GM23248 (cell line): ENCODE measurements at places on chromosomes 2 and 18. TPM values are rescaled to one million over a fixed set of nuclear protein-coding genes. Genes with fewer than 3 reads are reported as not detected.

Gene NAT8
- not detected in 2 replicates for polyA plus RNA-seq

Gene DYNAP
- not detected in 2 replicates for polyA plus RNA-seq

Gene AOX1
- 18.9 and 20.5 TPM in 2 replicates for polyA plus RNA-seq

Gene EML6
- 0.49 and 0.76 TPM in 2 replicates for polyA plus RNA-seq

Gene FMNL2
- 3.8 and 4.4 TPM in 2 replicates for polyA plus RNA-seq

Gene PFN4
- polyA plus RNA-seq: 0.60 and 0.64 TPM in 2 replicates

Gene MEIS1
- 44.3 and 44.4 TPM in 2 replicates for polyA plus RNA-seq

Gene NOTO
- not detected in 2 replicates for polyA plus RNA-seq

Gene MBD1
- polyA plus RNA-seq: 33.1 and 36.2 TPM in 2 replicates

Gene CDK15
- polyA plus RNA-seq: 0.88 and 1.7 TPM in 2 replicates

Gene KHK
- polyA plus RNA-seq: 0.24 and 0.51 TPM in 2 replicates
